ENCODE measurements at places on chromosomes 11 and 22. TPM values are rescaled to one million over a fixed set of nuclear protein-coding genes. Genes with fewer than 3 reads are reported as not detected.

GRCh38 chr11:128467041-128467440 is 120.3 kb downstream of the ETS1 start:
- no peak for DNase-seq

DNA sequence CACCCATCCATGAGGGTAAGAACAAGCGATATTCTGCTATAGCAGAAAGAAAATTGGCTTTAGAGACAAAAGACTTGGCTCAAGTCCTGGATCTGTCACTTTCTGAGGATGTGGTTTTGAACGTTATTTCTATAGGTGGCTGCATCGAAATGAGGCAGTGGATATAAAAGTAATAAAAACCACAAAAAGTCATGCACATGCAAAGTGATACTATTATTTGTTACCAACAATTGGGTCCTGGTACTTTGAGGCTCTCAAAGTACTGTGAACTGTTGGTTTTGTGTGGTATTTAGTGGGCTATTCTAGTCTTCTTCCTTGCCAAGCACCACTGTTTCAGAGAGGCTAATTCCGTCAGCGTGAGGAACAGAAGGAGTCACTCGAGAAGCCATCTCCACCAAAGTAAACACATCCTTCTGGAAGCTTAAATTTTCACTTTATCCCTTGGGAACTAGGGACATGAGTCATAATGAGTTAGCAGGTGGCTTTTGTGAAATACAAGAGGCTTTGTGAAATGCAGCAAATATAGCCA is 13.1 kb downstream of the UBASH3B start:
- DNase-seq = no peak

- no peak for DNase-seq
Observed at GRCh38 chr22:48547971-48548370, 1279.7 kb downstream of the BRD1 start.

KCNQ1 gene
- not detected for total RNA-seq

HEPN1 gene
- total RNA-seq = not detected

SSTR3 gene
- total RNA-seq = not detected

GGTLC3 gene
- not detected for total RNA-seq

Data from SK-MEL-5 (cell line).